ENCODE measurements at places on chromosomes 11 and 22.

DNA sequence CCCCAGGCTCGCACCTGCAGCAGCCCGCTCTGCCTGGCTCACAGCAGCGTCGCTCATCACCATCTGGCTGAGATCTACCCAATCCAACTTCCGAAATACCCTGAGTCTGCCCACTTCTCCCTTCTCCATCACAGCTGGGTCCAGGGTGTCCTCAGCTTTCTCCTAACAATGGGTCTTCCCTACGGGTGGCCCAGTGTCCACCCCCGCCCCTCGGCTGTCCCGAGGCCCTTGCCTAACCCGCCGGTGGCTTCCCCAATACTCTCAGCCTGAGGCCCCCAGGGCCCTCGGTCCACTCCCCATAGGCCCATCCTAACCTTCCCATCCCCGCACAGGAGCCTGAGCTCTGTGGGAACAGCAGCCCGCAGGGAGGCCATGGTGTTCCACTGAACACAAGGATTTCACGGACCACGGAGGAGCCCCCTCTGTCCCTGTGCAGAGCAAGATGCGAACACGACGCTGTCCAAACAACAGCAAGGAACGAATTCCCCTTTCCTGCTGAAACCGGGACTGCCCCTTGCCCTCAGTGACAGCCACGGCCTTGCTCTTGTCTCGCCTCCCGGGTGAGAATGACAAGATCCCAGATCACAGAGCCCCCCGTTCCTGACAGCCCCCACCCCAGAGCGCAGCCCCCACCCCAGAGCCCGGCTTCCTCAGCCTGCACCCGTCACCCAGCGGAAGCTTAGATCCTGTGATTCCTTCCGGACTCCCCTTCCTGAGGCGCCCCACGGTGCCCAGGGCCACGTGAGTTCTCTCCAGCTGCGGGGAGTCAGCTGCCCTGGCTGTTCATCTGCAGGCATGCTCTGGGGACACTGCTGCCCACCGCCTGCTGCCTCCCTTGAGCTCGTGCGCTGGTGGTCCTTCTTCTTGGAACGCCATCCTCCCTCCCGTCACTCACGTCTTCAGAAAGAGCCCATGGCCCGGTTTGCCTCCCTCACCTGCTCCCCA lies 48.8 kb upstream of the CARS1 start:
- DNase-seq: no peak

DNA sequence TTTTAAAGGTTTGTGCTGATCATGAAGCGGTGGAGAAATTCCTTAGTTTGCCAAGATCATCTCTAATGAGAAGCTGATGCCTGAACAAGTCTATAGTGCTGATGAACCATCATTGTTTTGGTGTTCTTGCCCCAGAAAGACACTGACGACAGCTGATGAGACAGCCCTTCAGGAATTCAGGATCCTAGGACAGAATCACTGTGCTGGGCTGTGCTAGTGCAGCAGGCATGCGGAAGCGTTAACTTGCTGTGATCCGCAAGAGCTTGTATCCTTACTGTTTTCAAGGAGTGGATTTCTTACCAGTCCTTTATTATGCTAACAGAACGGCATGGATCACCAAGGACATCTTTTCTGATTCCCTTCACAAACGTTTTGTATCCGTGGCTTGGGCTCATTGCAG lies 104.1 kb downstream of the TBC1D22A start:
- peak; percentile 41 for DNase-seq

DNA sequence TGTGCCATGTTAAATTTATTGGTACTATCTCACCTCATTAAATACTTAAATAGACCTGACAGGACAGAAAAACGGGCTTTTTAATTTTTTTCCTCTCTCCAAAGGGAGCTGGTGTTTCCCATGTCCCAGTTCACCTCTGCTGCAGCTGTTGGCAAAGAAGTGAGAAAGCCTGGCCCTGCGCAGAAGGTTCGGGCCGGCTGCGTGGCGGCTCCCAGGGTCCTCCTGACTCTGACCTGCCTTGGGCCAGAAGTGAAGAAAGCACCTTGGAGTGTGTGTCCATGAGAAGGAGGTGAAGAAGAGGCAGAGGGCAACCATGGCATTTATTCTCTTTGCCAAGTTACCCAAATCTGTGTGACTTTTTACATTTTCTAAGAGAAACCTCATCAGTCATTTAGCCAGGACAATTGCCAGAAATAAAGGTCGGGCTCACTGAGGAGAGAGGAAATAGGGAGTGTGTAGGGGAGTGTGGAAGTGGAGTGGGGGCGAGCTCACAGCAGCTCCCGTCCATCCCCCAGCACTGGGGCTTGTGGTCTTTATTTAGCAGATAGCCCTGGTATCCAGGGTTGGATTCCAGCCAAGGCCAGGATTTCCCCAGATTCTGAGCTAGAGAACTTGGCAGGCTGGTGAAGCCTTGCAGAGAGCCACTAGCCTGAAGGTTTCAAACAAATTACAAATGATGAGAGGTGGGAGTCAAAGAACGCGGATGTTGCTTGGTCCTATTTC lies 102.4 kb upstream of the CADM1 start:
- DNase-seq: no peak

GRCh38 chr11:19605520-19606371 lies 106.9 kb upstream of the NAV2 start:
- DNase-seq: no peak

DNA sequence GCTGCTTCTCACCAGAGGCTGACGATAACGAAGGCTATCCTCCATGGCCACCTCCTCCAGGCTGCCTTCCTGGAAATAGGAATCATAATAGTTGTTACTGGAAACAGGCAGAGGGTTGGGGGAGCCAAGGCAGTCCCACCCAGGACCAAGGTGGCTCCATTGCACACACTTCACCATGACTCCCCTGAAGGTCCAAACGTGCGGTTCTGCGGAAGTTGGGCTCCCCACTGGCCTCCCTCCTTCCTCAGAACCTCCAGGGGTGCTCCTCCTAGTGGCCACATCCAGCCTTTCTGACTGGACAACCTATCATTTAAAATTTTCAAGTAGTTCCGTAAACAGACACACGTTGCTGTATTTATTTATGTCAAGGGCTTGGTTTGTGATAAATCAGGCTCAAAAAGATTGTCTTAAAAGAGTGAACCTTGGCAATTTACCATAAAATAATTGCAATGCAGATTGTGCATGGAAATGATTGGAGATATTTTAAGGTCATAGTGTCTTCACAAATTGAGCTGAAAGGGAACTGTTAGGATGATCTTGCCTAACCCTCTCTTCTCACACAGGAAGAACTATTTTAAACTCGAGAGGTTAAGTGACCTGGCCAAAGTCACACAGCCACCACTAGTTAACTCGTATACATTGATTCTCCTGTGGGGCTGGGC lies 1.4 kb upstream of the TCN2 start:
- DNase-seq: peak; percentile 32

GRCh38 chr11:102138223-102138622 lies 28.0 kb downstream of the YAP1 start:
- DNase-seq: no peak

DNA sequence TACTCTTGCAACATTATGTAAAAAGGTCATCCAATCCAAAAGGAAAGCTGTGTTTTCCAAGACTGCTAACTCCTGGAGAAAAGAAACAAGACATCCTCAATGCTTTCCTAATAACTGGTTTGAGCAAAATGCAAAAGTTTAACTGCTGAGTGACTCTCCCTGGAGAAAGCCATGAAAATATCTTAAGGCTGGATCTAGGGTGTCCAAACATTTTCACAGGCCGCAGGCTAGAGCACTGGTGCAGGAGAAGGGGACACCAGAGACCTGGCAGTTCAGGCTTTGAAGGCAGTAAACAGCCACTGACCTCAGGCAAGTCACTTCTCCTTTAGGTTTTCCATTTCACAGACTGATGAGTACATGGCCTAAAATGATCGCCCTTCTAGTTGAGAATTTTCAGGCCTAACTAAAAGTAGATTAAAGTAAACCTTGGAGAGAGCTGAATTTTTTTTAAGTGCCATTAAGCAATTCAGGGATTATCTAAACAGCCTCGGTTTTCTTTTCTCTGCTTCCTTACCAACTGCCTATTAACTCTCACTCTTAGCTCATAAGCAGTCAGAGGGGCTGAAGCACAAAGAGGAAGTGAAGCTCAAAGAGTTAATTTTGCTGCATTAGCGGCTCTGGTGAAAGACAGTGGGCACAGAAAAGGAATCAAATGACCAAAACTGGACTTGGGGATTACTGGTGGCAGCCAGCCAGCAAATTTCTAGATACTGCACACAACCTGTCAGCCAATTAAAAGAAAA lies 2.3 kb downstream of the CHKA start:
- DNase-seq: no peak

GRCh38 chr22:46588279-46589140 lies 31.7 kb upstream of the GRAMD4 start:
- no peak for DNase-seq

- DNase-seq: peak; percentile 29
Measured at GRCh38 chr11:93542811-93543229, 371 bp downstream of the SMCO4 start.

GRCh38 chr22:32564170-32565001 lies 89.8 kb downstream of the FBXO7 start:
- no peak for DNase-seq

DNA sequence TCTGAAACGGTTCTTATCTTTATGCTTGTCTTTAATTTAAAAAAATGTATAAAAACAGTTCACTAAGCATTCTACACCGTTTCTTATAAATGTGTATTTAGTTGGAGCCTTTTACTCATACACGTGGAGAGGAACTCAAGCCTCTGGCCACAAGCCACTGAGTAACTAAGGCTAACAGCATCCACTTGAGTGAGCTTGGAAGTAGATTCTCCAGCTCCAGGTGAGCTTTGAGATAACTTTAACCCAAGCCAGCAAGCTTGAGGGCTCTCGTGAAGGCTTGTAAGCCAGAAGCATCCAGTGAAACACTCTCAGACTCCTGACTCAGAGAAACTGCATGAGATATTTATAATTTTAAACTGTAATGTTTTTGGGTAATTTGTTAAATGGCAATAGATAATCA lies 82.6 kb downstream of the ARHGAP20 start:
- DNase-seq: no peak

GRCh38 chr11:13140028-13140870 lies 131.1 kb downstream of the RASSF10 start:
- no peak for DNase-seq

- no peak for DNase-seq
Measured at GRCh38 chr11:61701242-61701886, 21.2 kb downstream of the DAGLA start.

DNA sequence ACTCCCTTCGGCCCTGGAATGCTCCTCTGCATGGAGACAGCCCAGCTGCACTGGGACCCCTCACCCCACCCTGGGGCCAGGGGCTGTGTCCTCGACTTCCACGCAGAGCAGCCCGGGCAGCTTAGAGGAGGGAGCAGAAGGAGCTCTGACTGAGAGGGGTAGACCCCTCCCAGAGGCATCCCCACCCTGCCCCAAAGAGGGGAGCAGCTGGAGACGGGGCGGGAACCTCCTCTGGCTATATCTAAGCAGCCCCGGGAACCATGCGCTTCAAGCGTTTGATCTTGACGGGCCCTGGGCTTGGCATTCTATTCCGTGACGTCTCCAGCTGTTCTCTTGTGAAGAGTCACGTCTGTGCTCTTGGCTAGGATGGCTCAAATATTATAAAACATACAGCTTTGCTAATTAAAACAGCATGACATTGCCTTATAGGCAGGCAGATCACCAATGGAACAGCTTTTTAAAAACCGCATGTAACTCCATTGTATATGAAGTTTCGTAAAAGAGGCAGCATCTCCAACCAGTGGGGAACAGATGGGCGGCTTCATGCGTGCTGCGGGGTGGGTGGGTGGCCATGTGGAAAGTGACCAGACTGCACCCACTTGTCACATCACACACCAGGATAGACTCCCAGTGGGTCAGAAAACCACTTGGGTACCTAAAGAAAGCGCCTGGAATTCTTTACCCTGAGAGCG lies 7.7 kb downstream of the KCNQ1 start:
- no peak for DNase-seq

GRCh38 chr11:69126286-69126685 lies 29.4 kb upstream of the SMIM38 start:
- no peak for DNase-seq

GRCh38 chr22:23503142-23503541 lies 76.9 kb downstream of the IGLL1 start:
- DNase-seq: no peak

DNA sequence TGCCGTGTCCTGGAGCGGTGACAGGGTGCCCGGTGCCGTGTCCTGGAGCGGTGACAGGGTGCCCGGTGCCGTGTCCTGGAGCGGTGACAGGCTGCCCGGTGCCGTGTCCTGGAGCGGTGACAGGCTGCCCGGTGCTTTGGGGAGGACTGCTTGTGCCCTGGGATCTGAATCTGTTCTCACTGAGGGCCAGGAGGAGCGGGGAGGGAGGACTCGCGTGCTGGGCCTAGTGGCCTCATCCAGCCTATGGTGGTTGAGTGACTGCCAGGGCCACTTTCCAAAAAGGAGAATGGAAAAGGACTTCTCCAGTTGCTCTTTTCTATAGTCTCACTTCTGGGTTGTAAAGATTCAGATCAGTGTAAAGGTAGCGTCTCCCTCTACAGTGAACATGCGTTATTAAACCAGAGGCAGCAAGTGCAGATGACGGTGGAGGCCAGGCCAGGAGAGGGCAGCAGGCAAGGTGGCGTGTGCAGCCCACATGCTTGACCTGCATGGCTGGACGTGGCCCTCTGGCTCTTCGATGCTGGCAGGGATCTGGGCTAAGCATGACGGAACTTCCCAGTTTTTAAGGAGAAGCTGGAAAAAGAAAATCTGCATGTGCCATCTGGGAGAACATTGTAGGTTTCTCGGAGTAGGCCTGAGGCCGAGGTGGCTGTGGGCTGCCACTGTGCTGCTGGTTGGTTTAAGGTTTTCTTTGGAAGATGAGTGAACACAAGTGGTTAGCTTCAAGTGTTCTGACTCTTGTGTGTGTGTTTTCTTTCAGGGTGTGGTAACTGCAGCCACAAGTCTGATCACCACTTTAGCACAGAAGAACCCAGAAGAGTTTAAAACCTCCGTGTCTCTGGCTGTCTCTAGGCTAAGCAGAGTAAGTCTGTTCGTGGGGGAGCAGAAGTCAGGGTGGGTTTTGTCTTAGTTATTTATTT lies 55.0 kb downstream of the AP2A2 start:
- DNase-seq: no peak

DNA sequence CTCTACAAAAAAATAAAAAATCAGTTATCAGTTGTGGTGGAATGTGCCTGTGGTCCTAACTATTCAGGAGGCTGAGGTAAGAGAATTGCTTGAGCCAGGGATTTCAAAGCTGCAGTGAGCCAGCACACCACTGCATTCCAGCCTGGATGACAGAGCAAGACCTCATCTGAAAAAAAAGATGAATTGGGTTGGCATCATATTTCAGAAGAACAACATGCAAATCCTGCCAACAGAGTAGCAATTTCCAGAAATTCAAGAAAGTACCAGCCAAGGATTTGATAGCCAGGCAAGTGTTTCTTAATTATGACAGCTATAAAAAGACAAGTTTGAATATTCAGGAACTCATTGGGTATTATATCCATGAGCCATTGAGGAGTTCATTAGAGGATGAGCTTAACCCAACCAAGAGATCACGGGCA lies 75.2 kb downstream of the USP47 start:
- peak; percentile 8 for DNase-seq

- DNase-seq: no peak
Measured at GRCh38 chr11:105867742-105868141, 154.3 kb downstream of the MSANTD4 start.
